Stimulated activated CD8-positive, alpha-beta memory T cell treated with anti-CD3 and anti-CD28 coated beads, Interleukin-7, amount 100 ng/mL, for 1 hour (primary cell): ENCODE measurements at places on chromosomes 3 and 15.

DNA sequence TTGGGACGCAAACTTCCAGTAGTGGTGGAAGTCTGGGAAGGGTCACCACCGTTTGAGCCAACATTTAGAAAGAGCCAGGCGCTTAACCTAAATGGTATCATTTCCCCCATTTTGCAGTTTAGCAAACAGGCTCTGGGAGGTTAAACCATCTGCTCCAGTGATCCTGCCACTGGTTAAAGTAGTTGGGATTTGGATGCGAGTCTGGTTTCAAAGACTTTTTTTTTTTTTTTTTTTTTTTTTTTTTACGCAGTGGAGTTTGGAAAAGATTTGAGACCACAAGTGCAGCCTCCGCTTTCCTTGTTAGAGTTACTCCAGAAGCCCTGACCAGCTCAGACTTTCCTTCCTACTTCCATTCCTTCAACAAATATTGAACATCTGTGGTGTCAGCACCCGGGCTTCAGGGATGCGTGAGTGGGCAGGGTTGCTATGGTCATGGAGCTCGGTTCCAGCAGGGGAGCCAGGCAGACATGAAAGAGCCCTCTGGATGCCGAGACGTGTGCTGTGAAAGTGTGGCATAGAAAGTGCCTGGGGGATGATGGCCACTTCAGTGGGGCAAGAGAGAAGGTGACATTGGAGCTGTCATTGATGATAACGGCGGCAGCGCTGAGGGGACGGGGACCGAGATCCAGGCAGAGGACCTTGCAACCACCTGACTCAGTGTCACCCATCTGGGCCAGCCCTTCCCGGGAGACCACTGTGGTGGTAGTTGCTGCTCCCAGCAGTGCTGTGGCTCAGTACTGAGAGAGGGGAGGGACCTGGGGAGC lies 1.1 kb upstream of the RNU6-1 start:
- DNase-seq, result no peak

GRCh38 chr15:73990250-73991005 lies 1.7 kb downstream of the STOML1 start:
- no peak for DNase-seq

- no peak for DNase-seq
Observed at GRCh38 chr15:41919954-41920538, 26.2 kb upstream of the SPTBN5 start.

- DNase-seq, result no peak
Observed at GRCh38 chr15:88605189-88606069, 15.7 kb upstream of the AEN start.

GRCh38 chr3:119557877-119558269 lies 1.5 kb downstream of the CD80 start:
- DNase-seq, result no peak

DNA sequence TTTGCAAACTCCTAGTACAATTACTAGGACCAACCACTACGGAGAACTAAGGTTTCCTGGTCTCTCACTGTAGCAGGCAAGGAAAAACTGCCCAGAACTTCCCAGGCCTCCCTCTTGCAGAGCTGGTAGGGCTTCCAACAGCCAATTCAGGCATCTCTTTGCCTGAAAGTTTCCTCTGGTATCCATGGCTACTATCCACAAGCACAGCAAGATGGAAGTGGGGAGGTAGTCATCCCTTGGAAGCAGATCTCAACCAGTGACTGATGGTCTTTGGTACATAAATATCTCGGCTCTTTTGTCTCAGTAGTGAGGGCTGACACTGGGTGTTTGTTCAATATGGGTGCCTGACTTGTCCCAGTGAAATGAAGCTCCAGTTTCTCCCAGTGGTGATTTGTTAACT lies 201.3 kb upstream of the MRPL3 start:
- DNase-seq, result no peak

DNA sequence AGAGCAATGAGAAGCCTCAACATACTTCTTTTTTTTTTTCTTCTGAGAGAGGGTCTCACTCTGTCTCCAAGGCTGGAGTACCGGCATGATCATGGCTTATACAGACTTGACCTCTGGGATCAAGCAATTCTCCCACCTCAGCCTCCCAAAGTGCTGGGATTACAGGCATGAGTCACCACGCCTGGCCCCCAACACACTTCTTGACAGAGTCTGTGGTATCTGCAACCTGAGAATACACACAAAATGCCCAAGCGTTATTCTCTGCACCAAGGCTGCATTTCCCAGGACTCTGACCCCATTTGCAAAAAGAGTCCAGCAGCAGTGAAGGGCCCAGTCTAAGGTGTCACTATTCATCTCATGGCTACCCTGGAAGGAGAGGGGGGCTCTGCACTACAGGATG lies 42.7 kb upstream of the BLM start:
- no peak for DNase-seq

DNA sequence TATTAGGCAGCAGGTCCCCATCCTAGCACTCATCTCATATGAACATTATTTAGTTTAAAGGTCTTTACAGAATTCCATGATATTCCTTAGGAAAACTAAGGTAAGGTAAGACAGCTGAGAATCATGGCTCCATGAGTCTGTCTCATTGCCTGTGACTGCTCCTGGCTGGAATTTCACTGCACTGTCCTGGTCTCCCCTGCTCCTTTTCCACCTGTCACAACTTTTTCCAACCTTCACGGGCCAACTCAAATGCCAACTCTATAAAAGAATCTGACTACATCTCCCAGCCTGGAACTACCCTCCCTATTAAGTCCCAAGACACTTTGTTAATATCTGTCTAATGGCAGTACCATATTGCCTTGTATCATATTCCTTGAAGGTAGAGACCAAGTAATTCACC lies 7.6 kb downstream of the CNBP start:
- no peak for DNase-seq

DNA sequence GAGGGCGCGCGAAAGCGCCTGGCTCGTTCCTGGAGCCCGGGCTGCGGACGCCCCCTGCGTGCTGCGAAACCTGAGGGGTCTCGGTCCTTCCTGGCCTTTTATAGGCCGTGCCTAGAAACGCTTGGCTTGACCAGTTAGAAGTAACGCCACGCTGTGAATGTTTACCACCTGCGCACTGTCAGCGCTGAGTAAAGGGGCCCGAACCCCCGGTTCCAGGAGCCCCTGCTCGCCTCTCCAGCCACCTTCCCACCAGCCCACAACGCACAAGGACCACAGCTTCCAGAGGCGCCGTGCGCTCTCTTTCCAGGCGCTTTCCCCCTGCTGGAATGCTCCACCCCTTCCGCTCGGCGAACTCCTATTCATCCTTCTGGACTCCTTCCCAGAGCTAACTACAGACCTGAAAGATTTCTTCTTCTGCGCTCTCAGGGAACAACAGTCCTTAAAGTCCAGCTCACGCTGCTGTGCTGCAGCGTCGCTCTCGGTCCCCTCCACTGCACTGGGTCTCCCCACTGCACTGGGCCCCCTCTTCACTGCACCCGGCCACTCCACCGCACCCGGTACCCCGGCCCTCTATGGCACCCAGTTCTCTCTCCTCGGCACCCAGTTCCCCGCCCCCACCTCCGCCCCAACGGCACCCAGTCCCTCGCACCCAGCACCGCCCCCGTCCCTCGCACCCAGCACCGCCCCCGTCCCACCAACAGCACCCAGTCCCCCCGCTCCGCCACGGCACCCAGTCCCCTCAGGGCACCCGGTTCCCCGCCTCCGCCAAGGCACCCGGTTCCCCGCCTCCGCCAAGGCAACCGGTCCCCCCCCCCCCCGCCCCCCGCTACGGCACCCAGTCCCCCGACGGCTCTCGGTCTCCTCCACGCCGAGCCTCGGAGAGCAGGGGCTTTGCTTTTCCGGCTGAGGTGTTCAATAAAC lies 69.8 kb downstream of the SQOR start:
- DNase-seq, result no peak

DNA sequence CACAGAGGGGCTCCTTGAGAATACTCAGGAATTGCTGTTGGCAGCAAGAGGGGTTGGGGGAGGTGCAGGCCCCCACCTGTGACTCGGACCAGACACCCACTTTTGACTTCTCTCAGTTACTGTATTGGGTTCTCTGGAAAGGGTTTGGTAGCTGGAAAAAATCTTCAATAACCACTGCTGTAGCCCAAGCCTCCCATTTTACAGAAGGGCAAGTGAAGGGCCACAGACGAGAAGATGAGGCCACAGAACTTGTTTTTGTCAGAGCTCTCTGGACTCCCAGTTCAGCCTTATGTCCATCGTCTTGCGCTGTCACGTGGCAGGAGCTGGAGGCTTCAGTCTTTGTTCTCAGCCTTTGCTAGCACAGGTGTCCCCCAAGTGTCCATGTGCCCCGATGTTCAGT lies 12.7 kb upstream of the TATDN2 start:
- DNase-seq, result no peak

DNA sequence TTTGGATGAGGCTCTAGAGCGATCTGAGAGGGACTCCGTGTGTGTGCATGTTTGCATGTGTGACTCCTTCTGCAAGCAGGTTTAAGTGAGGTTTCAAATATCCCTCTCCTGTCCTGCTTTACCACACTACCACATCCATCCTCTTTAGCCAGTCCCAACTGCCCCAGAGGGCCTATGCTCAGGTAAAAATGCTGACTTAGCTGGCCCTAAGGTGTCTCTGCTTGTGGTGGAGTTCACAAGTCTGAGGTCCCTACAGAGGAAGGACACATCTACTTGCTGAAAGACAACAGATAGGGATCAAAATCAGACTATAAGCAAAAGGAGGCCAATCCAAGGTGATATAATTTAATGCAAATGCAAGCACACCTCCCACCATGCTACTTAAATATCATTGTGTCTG lies 87.2 kb downstream of the B3GNT5 start:
- no peak for DNase-seq

GRCh38 chr3:192897005-192897404 lies 20.7 kb downstream of the MB21D2 start:
- DNase-seq, result no peak

- DNase-seq, result no peak
Observed at GRCh38 chr15:78620021-78620526, 722 bp downstream of the CHRNA3 start.

- DNase-seq, result no peak
Observed at GRCh38 chr15:64233299-64233698, 70.5 kb upstream of the PPIB start.

GRCh38 chr3:107432013-107432515 lies 54.8 kb downstream of the CCDC54 start:
- no peak for DNase-seq

DNA sequence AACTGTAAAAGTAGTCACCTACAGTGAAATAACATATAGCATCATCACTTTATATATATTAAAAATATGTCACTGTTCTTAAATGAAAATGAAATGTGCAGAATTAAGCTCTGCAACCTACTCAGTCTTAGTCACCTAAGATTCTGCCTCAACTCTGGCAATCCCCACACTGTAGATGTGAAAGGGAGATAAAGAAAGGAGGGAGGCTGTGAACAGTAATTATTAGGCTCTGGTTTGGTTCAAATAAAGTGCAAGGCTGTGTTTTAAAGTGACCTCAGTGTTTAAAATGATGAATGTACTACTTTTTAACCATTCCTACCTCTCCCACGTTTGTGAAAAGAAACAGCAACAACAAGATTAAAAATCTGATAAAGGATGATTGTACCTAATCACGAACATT lies 72.2 kb downstream of the ATP8B4 start:
- DNase-seq, result no peak

GRCh38 chr3:76387000-76387399 lies 601.7 kb upstream of the ZNF717 start:
- no peak for DNase-seq

GRCh38 chr3:16900779-16901440 lies 16.2 kb downstream of the PLCL2 start:
- no peak for DNase-seq
